GDM1 (cell line): ENCODE measurements at places on chromosomes 3 and 15.

DNA sequence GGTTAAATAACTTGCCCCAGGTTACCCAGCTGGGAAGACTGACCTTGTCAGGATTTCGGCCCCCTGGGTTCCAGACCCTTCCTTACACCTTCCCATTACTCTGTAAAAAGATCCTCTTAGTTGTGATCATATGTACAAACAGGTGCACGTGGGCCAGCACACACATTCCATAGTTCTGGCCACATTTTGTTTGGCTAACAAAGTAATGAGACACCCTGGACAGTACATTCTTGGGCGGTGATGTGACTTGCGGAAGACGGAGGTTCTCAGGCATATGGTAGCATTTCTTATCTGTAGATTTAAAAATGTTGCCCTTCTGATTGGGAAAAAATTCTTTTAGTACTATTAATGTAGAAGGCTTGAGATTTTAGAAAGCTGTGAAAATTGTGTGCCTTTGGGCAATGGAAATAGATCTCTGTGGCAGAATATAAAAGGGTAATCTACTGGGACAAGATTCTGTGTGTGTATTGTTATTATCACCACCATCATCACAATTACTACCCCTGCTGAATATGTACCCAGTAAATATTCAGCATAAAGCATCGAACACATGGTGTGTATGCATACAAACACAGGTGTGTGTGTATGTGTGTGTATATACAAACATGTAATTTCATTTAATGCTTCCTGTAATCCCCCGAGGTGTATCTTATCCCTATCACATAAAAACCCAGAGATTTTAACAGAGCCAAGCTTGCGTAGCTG is 205.4 kb upstream of the UBE2E1 start:
- no peak for DNase-seq

GRCh38 chr3:59704292-59704691 is 654.5 kb upstream of the CFAP20DC start:
- DNase-seq: no peak

DNA sequence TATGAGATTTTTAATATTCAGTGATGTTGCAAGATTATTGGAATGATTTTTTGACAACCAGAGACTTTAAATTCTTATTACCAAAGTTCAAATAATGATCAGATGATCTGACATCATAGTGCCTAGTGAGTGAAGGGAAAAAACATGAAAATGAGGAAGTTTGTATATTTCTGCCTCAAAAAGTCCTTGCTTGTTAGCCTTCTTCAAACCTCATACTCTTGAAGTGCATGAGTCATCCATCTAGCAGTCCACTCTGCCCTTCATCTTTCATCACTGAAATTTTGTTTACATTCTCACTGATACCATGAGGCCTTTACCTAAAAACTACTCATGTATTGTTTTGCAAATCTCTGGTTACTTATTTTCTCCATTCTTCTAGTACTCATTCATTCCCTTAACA is 23.9 kb upstream of the OR5H6 start:
- DNase-seq: no peak

DNA sequence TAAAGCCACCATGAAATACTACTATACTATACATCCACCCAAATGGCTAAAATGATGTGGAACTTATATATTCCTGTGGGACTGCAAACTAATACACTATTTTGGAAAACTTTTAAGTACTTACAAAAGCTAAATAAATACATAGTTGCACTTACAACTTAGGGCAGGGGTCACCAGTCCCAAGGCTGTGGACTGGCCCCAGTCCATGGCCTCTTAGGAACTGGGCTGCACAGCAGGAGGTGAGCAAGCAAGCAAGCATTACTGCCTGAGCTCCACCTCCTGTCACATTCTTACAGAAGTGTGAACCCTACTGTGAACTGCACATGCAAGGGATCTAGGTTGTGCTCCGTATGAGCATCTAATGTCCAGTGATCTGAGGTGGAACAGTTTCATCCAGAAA is 18.1 kb downstream of the PIGB start:
- no peak for DNase-seq

DNA sequence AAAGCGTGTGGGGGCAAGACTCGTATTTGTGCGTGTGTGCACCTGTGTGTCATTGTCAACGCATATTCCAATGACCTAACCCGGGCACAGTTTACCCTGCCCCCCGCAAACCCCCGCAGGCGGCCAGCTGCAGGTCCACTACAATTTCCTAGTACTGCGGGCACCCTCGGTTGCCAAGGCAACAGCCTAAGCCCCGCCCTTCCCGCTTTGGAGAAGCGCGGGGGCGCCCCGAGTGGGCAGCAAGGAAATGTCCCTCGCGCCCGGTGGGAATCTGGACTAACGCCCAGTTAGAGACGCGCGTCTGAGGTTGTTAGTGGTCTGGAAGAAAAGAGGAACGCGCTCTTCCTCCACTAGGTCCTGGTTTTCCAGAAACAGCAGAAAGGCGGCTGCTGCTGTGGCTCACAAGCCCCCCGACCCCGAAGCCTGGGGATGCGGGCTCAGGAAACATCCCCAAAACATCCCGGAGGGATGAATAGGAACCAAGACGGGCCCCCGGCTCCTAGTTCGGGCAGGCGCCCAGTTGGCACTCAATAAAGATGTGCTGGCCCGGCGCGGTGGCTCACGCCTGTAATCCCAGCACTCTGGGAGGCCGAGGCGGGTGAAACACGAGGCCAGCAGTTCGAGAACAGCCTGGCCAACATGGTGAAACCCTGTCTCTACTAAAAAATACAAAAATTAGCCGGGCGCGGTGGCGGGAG is 1.1 kb downstream of the ABHD14A start:
- no peak for DNase-seq

- no peak for DNase-seq
Measured at GRCh38 chr3:182650568-182651128, 142.7 kb upstream of the ATP11B start.

DNA sequence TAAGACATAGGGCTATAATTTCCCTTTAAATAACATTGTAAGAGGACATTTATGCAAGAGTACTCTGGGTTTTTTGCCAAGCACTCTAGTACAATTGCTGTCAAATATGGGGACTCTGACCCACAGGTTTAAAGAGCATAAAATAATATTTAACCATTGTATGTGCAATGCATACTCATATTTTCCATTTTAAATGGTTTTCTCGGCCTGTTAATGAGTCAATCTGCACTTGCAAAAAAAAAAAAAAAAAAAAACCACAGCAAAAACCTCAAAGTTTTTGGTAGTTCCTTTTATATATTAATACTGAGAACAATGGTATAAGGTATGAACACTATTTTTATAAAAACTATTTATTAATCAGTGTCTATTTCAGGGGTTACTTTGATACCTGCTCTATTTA is 304.0 kb upstream of the CBLB start:
- DNase-seq: no peak

- DNase-seq: no peak
Measured at GRCh38 chr15:45351227-45351626, 27.1 kb downstream of the GATM start.

DNA sequence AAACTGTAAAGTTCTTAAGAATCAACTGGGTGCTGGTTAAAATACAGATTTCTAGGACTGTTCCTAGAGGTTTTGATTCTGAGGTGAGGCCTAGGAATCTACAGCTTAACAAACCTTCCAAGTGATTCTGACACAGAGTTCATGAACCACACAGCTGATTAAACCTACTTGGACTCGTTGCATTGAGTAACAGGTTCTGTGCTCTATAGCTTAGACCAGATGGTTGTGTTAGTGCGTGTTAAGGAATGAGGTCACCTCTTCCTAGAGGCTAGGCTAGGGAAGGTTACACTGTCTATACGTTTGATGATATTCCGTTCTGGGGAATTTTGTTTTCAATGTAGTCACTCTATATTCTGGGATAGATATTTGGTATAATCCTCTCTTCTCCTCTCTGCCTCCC is 21.9 kb downstream of the EID1 start:
- DNase-seq: no peak
